ENCODE measurements at places on chromosomes 6 and 20. TPM values are rescaled to one million over a fixed set of nuclear protein-coding genes. Genes with fewer than 3 reads are reported as not detected.

COL11A2 gene
- 0.98 TPM for total RNA-seq

PLEKHG1 gene
- total RNA-seq: 5.5 TPM

DNA sequence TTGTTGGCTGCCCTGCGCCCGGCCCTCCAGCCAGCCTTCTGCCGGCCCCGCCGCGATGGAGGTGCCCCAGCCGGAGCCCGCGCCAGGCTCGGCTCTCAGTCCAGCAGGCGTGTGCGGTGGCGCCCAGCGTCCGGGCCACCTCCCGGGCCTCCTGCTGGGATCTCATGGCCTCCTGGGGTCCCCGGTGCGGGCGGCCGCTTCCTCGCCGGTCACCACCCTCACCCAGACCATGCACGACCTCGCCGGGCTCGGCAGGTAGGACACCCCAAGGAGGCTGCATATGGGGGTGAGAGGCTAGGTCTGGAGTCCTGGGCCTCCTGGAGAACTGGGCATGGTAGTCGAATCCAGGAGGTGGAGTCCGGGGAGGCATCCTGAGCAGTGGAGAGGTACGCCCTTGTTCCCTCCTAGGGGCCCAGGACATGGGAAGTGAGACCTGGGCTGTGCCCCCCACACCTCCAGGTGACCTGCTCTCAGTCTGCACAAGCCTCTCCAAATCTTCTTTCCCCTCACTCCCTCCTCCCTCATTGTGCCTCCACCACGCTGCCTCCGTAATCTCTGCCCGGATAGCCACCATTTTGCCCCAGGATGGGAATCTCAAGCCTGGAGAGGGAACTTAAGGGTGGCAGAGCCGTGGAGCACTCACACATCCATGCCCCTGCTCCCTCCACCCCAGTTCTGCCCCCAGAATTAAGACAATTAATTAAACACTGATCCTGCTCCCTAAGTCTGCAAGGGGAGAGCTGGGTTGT lies 541 bp downstream of the CDC25B start:
- no peak for DNase-seq

DNA sequence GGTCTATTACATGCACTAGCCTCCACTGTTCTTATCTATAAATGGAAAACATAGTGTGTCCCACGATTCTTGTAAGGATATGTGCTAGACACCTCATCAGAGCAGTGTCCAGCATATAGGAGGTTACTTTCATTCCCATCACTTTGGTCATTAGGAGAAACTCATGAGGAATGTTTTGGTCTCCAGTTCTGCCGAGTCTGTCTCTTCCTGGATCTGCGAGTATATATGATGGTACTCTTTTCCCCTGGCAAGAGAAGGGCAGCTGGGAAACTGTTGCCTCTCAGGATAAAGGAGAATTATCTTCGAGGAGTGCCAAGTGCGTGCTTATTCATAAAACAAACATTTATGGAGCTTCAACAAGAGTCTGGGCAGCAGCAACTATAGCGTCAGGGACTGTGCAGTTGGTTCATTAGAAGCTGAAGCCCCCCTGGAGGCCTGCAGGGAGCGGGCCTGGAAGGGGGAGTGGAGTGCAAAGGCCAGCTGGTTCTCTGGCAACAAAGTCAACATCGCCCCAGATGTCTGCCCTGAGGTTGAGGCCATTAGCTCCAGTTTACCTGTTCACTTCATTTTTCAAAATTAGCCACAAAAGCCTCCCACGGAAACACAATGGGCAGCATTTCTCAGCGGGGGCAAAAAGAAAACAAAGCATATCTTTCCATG lies 811.9 kb downstream of the MAFB start:
- DNase-seq: no peak

- DNase-seq: peak; percentile 84
Measured at GRCh38 chr20:40506537-40506939, 182.5 kb downstream of the MAFB start.

NFKBIE gene
- 11.6 TPM for total RNA-seq

C20orf144 gene
- not detected for total RNA-seq

- DNase-seq: no peak
Measured at GRCh38 chr6:96849615-96850014, 12.3 kb upstream of the GPR63 start.

DNA sequence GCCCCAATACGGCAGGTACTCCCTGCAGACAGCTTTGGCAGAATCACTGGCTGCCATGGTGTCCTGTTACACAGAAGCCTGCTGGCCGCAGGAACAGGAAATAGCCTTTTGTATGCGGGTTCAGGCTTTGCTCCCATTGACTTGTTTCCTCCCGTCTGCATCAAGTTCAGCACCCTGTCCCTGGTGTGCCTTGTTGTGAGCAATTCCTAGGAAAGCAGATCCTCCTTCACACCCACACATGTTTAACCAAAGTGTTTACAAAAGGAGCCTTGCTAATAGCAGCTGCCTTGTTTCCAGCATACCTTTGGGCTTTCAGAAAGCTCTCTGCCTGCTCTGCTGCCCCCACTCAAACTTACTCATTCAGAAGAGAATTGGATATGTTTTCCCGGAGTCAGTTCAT lies 127.2 kb upstream of the SUPT3H start:
- no peak for DNase-seq

CPNE5 gene
- not detected for total RNA-seq

GRCh38 chr6:158711264-158711663 lies 61.4 kb downstream of the SYTL3 start:
- DNase-seq: no peak

DNA sequence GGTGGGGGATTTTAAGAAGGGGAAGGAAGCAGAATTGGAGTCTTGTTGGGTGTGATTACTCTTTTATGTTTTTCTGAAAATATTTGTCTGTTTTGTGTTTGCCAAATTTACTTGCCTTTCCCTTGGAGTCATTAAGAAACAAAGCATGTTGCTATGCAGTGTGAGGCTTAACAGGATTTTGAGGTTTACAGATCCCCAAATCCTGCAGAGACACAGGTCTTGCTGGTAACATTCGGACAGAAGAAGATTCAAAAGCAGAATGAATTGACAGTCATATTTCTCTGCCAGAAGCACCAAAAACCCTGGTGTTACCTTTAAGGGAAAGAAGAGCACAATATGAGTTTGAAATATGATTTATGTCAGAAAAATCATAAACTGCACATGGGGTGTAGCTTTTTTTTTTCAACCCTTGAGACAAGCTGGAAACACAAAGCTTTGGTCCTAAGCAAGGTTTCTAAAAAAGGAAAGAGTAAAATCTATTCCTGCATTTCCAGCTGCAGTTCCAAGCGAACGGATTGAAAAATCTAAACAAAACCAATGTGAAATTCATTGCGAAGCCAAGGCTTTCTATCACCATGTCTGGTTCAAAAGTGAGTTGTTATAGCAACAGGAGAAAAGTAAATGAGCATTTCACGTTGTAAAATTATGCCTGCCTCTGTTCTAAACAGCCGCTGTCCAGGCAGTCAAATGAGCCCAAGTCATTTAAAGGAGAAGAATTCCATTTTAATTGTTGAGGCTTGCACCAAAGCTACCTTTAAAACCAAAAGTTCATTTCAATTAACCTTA lies 358.9 kb upstream of the SASH1 start:
- no peak for DNase-seq

DNA sequence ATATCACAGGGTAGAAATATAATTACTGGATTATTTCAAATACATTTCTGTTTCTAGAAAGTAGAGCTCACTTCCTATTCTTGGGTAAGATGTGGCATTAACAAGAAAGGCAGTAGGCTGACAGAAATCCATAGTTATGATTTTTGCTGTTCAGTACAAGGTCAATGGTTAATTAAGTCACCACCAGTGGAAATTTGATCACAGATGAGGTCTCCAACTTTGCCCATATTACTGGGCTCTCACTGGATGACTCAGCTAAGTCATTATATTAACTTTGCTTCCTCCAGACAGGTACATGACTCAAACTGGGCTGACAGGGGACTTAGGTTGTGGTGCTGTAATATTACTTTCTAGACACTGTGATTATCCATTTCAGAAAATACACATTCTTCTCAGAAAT lies 212.4 kb downstream of the GRIK2 start:
- no peak for DNase-seq

DNA sequence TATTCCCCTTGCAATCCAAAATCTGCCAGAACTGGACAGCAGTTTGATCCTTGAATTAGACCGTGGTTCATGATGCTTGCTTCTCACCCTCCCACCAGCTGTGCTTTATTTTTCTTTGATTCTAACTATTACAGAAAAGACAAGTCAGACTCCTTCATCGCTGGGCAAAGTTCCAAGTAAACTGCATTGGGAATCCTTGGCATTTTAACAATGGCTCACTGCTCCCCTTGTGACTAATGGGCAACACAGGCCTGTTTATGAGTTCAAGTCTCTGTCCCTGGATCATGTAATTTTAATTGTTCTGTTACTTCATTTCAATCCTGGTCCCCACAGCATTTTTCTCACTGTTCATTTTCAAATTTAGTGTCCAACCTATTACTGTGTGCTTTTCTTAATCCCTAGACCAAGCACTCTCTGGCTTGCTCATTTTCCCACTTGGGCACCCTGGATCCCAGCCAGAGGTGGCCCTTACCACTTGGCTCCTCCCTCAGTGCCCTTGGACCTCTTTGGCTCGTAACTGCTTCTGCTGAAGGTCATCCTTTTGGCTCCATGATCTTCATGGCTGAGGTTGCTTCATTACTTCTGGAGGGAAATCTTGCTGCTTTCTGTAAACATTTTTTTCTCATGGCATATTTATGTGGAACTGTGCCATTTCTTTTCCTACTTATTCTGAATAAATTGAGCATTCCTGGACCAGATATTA lies 32.8 kb downstream of the PSMB9 start:
- DNase-seq: peak; percentile 59

GRCh38 chr6:138787138-138787537 lies 8.7 kb upstream of the ECT2L start:
- DNase-seq: peak; percentile 30

GJA10 gene
- total RNA-seq: not detected

DNA sequence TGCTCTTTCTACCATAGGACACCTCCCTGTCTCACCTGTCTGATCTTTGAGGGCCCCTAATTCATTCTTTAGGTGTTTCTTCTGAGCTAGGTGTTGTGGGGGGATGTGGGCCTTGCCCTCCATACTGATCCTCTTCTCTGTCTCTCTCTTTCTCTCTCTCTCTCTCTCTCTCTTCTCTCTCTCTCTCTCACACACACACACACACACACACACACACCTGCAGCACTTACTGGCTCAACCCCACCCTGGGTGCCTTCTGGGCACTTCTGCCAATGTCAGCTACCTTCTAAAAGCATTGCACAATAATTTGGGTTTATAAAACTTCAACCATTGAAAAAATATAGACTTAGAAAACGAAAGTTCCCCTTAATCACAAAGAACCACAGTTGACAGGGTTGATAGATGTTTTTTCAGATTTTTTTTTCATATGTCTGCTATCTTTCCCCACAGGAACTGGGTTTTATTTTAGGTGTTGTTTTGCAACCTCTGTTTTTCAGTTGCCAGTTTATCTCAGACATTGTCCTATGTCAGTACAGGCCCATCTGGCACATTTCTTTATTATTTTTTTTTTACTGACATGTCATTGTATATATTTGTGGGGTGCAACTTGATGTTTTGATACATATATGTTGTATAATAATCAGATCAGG lies 28.1 kb downstream of the PKIG start:
- no peak for DNase-seq

ERVFRD-1 gene
- 0.63 TPM for total RNA-seq

- no peak for DNase-seq
Measured at GRCh38 chr20:1322511-1323245, 6.3 kb downstream of the SDCBP2 start.

PRR18 gene
- not detected for total RNA-seq

PRL gene
- not detected for total RNA-seq

DNA sequence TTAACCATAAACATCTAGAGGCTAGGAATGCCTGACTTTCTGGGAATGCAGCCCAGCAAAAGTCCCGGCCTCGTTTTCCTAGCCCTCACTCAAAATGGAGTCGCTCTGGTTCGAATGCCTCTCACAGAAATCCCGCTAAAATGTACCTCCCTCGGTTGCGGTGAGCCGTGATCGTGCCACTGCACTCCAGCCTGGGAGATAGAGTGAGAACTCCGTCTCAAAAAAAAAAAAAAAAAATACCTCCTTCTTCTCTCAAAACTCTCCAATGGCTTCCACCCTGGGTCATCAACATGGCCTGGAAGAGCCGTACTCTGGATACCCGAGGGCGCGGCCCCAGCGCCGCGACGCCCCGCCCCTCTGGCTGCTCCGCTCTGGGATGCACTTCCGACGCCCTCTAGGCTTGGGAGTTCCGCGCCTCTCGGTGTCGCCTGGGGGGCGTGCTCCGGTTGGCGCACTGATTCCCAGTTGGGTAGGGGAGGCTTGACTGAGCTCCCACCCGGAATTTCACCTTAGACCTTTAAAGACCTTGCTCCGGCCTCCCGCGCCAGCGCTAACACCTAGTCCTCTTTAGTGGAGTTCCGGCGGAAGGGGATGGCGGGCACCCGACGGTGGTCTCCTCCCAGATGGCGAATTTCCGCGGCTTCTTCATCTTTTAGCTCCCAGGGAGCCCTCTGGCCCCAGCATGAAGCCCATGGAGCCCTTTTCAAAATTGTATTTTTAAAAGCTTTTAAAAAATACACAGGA lies 12.3 kb downstream of the HMGN4 start:
- DNase-seq: peak; percentile 66
